EL (cell line): ENCODE measurements at places on chromosomes 12 and 14.
A peak's percentile ranks its signal among the peaks of the same experiment; 100 is the strongest.

GRCh38 chr14:101098641-101099040 is 195.1 kb upstream of the RTL1 start:
- no peak for DNase-seq

DNA sequence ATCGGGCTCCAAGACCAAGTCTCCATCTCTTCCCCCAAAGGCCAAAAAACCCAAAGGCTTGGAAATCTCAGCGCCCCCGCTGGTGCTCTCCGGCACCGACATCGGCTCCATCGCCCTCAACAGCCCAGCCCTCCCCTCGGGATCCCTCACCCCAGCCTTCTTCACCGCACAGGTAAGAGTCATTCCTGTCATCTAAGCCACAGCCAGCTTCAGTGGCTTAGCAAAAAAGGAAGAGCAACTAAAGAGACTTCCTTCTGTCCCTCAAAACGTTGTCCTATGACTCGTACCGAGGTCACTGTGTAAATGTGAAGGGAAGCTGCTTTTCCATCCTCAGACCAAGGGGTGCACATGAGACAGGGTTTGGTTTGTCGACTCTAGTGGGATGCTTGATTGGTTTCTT is 53.4 kb downstream of the ELK3 start:
- DNase-seq = peak; percentile 72

GRCh38 chr12:94980577-94980976 is 22.9 kb downstream of the NDUFA12 start:
- DNase-seq = no peak

DNA sequence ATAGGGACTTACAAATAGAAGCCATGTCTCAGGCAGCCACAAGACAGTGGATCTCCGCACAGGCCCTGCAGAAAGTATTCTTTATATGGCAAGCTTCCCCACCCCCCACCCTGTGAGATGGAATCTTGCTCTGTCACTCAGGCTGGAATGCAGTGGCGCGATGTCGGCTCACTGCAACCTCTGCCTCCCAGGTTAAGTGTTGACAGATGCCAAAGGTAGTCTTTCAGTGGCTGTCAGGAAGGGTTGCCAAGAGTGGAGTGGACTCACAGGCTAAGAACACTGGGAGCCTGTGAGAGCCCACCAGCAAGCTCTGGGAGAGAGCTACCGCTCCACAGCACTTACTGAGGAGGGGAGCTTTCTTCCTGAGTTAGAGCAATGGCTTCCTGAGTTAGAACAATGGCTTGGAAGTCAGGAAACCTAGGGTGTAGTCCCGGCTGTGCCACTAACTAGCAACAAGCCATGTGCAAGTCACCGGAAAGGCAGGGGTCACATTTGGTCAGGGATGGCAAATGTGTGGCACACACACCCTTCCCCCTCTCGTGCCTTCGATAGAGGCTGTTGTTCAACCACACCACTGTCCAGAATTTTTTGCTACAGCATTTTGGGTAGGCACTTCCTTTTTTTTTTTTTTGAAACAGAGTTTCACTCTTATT is 2.6 kb downstream of the RNASE1 start:
- DNase-seq = no peak
